ENCODE measurements at places on chromosomes 11 and 22. TPM values are rescaled to one million over a fixed set of nuclear protein-coding genes. Genes with fewer than 3 reads are reported as not detected.

MYRF gene
- total RNA-seq: 26.3 TPM

TP53AIP1 gene
- total RNA-seq: not detected

TTC12 gene
- 11.0 TPM for total RNA-seq

MAJIN gene
- total RNA-seq: under 0.01 TPM

MB gene
- total RNA-seq: not detected

HYLS1 gene
- total RNA-seq: 3.0 TPM

RAG2 gene
- total RNA-seq: not detected

OR4D9 gene
- not detected for total RNA-seq

DSCAML1 gene
- total RNA-seq: not detected

MEI1 gene
- 0.28 TPM for total RNA-seq

CDC45 gene
- 1.2 TPM for total RNA-seq

ABTB2 gene
- 14.2 TPM for total RNA-seq

SMDT1 gene
- total RNA-seq: 2.7 TPM

TCN1 gene
- not detected for total RNA-seq

KCNE3 gene
- total RNA-seq: 4.5 TPM

SDF2L1 gene
- total RNA-seq: 35.6 TPM

SYT7 gene
- total RNA-seq: 0.59 TPM

Measured in smooth muscle cell of the umbilical artery (primary cell).